Natural killer cell treated with Interleukin-12 subunit alpha and Interleukin-12 subunit beta and Interleukin-15 and Interleukin-18, amount 100 ng/mL, for 72 hours (primary cell): ENCODE measurements at places on chromosomes 4 and X.

- H3K4me1 ChIP-seq, result no peaks in the 10 kb centered on the region
- no peak for DNase-seq
- no peaks in the 10 kb centered on the region for H3K36me3 ChIP-seq
Observed at GRCh38 chr4:13640149-13640940, 12.8 kb upstream of the BOD1L1 start.

DNA sequence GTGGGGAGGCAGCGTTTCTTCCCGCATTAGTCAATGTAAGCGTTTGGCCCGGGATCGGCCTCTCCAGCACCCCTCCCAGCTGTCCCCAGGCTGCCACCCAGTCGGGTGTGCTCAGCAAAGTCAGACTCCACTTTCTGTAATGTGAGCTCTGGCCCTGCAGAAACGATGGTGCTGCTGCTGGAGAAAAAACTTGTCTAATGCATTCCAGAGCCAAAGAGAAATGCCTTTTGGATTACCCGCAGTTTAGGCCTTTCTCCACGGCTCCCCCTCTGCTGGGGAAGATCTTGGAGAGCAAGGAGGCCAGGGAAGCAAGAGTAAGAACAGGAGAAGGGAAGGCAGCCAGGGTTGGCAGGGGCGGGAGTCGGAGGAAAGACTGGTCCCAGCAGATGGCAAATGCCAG, 55.2 kb downstream of the ELF4 start:
- no peak overlapping the region for H3K27ac ChIP-seq
- DNase-seq, result no peak
- peaks cover 6% of the 10 kb centered on the region for H3K36me3 ChIP-seq
- no peaks in the 10 kb centered on the region for H3K27me3 ChIP-seq

- no peak for DNase-seq
- H3K4me3 ChIP-seq, result no peak overlapping the region
- H3K27ac ChIP-seq, result no peak overlapping the region
Observed at GRCh38 chr4:176360446-176360845, 40.7 kb downstream of the SPCS3 start.

- no peaks in the 10 kb centered on the region for H3K4me1 ChIP-seq
- H3K27me3 ChIP-seq, result no peaks in the 10 kb centered on the region
- no peak overlapping the region for H3K27ac ChIP-seq
- peak overlapping the region; percentile 26 for H3K4me3 ChIP-seq
Observed at GRCh38 chr4:3013839-3014350, 50.5 kb downstream of the GRK4 start.

DNA sequence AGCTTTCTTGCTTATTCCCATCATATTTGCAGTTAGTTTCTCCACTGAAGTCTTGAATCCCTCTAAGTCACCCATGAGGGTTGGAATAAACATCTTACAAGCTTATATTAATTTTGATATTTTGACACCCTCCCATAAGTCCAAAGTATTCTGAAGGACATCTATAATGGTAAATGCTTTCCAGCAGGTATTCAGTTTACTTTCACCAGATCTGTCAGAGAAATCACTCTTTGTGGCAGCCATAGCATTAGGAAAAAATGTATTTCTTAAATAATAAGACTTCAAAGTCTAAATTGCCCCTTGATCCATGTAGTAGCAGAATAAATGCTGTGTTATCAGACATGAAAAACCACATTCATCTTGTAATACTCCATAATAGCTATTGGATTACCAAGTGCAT, 1371.7 kb upstream of the PABPC4L start:
- H3K4me3 ChIP-seq, result no peak overlapping the region
- DNase-seq, result no peak
- no peak overlapping the region for H3K27ac ChIP-seq
- H3K4me1 ChIP-seq, result no peaks in the 10 kb centered on the region
- H3K27me3 ChIP-seq, result no peaks in the 10 kb centered on the region

- H3K4me3 ChIP-seq, result no peak overlapping the region
- no peaks in the 10 kb centered on the region for H3K27me3 ChIP-seq
- H3K27ac ChIP-seq, result no peak overlapping the region
- no peak for DNase-seq
- no peaks in the 10 kb centered on the region for H3K36me3 ChIP-seq
- no peaks in the 10 kb centered on the region for H3K4me1 ChIP-seq
Observed at GRCh38 chr4:142380052-142380602, 466.0 kb downstream of the INPP4B start.

- no peak for DNase-seq
- no peaks in the 10 kb centered on the region for H3K4me1 ChIP-seq
- no peak overlapping the region for H3K4me3 ChIP-seq
- H3K36me3 ChIP-seq, result no peaks in the 10 kb centered on the region
- no peak overlapping the region for H3K27ac ChIP-seq
- peaks cover 3% of the 10 kb centered on the region for H3K27me3 ChIP-seq
Observed at GRCh38 chr4:25117274-25117673, 43.0 kb downstream of the SEPSECS start.

GRCh38 chr4:76883147-76883546, 14.8 kb downstream of the SOWAHB start:
- H3K27me3 ChIP-seq, result peaks cover 24% of the 10 kb centered on the region
- DNase-seq, result no peak
- no peak overlapping the region for H3K4me3 ChIP-seq
- no peaks in the 10 kb centered on the region for H3K4me1 ChIP-seq
- no peak overlapping the region for H3K27ac ChIP-seq
- H3K36me3 ChIP-seq, result no peaks in the 10 kb centered on the region

GRCh38 chr4:73821325-73821724, 15.2 kb upstream of the CXCL6 start:
- H3K36me3 ChIP-seq, result no peaks in the 10 kb centered on the region
- no peak overlapping the region for H3K27ac ChIP-seq
- no peaks in the 10 kb centered on the region for H3K4me1 ChIP-seq
- H3K27me3 ChIP-seq, result no peaks in the 10 kb centered on the region
- H3K4me3 ChIP-seq, result no peak overlapping the region
- no peak for DNase-seq
